ENCODE measurements at places on chromosomes 11 and 22. TPM values are rescaled to one million over a fixed set of nuclear protein-coding genes. Genes with fewer than 3 reads are reported as not detected.

GRCh38 chr11:69479591-69480271, 1.7 kb upstream of the LINC01488 start:
- no peaks in the 10 kb centered on the region for H3K4me1 ChIP-seq
- no peak overlapping the region for H3K4me3 ChIP-seq
- no peaks in the 10 kb centered on the region for H3K36me3 ChIP-seq
- no peak for DNase-seq
- no peak overlapping the region for H3K27ac ChIP-seq
- no peaks in the 10 kb centered on the region for H3K27me3 ChIP-seq

The ANKK1 gene
- total RNA-seq = not detected

DNA sequence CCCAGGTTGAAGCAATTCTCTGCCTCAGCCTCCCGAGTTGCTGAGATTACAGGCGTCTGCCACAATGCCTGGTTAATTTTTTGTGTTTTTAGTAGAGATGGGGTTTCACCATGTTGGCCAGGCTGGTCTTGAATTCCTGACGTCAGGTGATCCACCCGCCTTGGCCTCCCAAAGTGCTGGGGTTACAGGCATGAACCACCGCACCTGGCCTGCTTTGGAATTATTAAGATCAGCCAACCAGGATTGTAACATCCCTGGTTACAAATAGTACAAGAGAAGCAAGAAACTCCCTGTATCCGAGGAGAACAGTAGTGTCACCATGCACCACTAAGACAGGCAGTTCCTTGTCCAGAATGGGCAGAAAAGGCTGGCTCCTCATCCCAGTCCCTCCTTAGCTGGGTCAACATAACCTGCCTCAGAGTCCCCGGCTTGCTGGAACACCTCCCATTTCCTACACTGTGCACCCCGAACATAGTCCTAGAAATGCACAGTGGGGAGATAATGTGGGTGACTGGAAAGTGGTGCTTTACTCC, 77.2 kb upstream of the INCENP start:
- no peak for DNase-seq
- no peak overlapping the region for H3K27ac ChIP-seq
- H3K4me3 ChIP-seq = no peak overlapping the region
- H3K36me3 ChIP-seq = no peaks in the 10 kb centered on the region
- no peaks in the 10 kb centered on the region for H3K27me3 ChIP-seq
- peaks cover 6% of the 10 kb centered on the region for H3K4me1 ChIP-seq

The SYT12 gene
- 0.47 TPM for total RNA-seq

DNA sequence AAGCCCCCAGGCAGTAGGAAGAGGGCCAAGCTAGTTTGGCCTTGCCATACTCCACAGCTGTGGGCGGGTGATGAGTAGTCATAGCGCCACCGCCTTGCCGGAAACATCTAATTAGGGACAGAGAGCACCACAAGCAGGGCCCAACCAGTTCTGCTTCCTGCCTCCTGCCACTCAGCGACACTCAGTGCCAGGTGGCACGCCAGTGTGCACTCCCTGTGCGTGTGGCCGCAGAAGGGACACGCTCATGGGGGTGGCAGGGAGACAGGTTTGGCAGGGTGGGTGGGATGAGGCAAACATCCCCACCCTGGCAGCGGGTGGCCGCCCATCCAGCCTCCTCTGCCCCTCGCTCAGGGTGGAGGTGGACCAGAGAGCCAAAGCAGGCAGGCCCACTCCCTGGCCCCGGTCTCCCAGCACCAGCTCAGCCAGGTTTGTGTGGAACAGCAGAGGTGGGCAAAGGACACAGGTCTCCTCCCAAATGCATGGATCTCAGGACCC, 4.9 kb downstream of the OVOL1 start:
- no peak overlapping the region for H3K27ac ChIP-seq
- H3K4me3 ChIP-seq = no peak overlapping the region
- H3K4me1 ChIP-seq = peaks cover 18% of the 10 kb centered on the region
- H3K36me3 ChIP-seq = no peaks in the 10 kb centered on the region
- DNase-seq = no peak

GRCh38 chr11:67302571-67303131, 679 bp upstream of the SSH3 start:
- DNase-seq = peak; percentile 91
- H3K36me3 ChIP-seq = peaks cover 16% of the 10 kb centered on the region
- H3K4me3 ChIP-seq = peak overlapping the region; percentile 78
- no peaks in the 10 kb centered on the region for H3K4me1 ChIP-seq
